ENCODE measurements at places on chromosomes 2 and 18. TPM values are rescaled to one million over a fixed set of nuclear protein-coding genes. Genes with fewer than 3 reads are reported as not detected.

DNA sequence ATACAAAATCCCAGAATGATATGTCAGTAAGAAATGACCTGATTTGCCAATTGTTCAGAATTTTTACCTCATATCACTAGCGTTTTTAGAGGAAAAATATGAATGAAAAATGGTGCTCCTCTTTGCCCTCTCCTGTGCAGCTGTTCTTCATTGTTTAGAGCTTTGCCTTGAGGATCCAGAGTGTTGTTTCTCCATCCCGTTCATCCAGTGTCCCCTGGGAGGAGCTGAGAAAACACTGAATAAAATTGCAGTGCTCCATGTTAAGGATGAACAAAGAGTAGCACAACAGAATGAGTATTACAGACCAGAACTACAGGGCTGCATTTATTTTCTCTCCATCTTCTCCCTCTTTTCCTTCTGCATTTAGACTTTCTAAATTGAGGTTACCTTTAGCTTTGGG is 133.1 kb downstream of the ADCYAP1 start:
- no peaks in the 10 kb centered on the region for H3K36me3 ChIP-seq
- no peak for DNase-seq
- no peak overlapping the region for H3K27ac ChIP-seq
- no peaks in the 10 kb centered on the region for H3K4me1 ChIP-seq
- no peak overlapping the region for H3K4me3 ChIP-seq

GRCh38 chr2:109460553-109461324 is 153.0 kb downstream of the SEPTIN10 start:
- H3K27ac ChIP-seq: no peak overlapping the region
- peak; percentile 11 for DNase-seq
- H3K4me3 ChIP-seq: no peak overlapping the region
- no peaks in the 10 kb centered on the region for H3K27me3 ChIP-seq

DNA sequence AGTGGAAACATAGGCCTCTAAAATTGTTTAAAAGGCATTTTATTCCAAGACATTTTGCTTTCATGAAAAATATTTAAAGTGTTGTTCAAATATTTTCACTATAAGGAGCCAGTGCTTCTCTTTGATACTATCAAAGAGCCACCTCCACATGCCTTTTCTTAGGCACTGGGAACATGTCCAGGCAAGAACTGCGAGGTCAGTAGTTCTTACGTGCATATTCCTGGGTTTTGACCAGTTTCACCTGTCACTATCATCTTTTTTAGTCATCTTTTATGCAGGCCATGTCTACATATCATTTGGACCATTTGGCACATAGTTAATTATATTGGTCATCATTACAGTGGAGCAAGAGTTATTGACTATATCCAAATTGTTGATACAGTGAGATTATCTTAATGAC is 195.3 kb downstream of the CCDC85A start:
- no peaks in the 10 kb centered on the region for H3K27me3 ChIP-seq
- no peaks in the 10 kb centered on the region for H3K4me1 ChIP-seq
- H3K36me3 ChIP-seq: no peaks in the 10 kb centered on the region
- H3K4me3 ChIP-seq: no peak overlapping the region

GRCh38 chr18:79570266-79571201 is 109.1 kb upstream of the CTDP1 start:
- no peak for DNase-seq
- H3K4me1 ChIP-seq: no peaks in the 10 kb centered on the region
- H3K4me3 ChIP-seq: no peak overlapping the region
- no peak overlapping the region for H3K27ac ChIP-seq
- no peaks in the 10 kb centered on the region for H3K27me3 ChIP-seq

DNA sequence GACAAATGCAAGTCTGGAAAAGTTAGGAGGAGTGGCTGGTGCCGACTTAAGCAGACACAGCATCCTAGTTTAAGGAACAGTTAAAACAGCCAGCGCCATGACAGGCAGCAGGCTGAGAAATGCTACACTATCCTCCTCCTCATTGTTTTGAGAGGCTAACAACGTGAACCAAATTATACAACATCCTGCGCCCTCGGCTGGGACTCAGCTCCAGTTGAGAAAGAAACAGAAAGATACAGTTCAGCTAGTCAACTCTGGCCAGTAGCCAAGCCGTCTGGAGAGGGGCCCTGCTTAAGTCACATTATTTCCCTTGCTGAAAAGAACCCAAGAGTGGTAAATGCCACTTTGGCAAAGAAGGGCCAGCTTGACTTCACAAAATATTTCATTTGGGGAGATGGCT is 90.2 kb downstream of the BCL11A start:
- no peak overlapping the region for H3K4me3 ChIP-seq
- no peaks in the 10 kb centered on the region for H3K36me3 ChIP-seq
- H3K27me3 ChIP-seq: no peaks in the 10 kb centered on the region
- no peak for DNase-seq

DNA sequence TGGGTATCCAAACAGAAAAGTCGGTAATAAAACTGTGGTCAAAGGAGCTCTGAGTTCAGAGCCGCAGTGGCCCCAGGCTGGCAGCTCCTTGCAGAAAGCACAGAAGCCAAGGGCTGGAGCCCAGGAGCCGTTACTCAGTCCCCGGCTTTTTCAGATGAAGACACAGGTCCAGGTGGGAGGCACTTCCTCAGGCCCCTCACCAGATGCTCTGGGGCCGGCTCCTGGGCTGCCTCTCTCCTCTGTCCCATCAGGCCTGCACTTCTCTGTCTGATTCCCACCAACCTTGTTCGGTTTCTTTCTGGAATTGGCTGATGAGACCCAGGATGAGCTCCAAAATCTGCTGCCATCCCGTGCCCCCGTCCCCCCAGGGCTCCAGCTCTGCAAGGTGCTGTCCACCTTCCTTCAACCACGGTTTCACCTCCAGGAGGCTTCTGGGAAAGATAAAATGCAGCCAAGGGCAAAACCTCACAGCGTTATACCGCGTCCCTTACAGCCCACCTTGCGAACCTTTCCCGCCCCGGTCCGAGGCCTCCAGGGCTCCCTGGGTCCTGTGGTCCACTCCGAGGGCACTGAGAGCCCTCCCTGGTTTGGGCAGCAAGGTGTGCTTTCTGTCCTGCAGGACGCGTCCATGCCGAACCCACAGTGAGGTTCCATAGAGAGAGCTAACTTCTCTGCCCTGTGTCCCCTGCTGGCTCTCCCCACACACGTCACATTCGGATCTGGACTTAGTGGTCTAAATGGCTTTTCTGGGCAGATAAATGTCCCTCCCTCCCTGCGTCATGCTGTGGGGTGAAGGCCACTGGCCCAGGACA is 102.9 kb downstream of the TPO start:
- H3K4me3 ChIP-seq: no peak overlapping the region
- no peaks in the 10 kb centered on the region for H3K36me3 ChIP-seq
- H3K27me3 ChIP-seq: no peaks in the 10 kb centered on the region
- no peaks in the 10 kb centered on the region for H3K4me1 ChIP-seq
- DNase-seq: peak; percentile 16

DNA sequence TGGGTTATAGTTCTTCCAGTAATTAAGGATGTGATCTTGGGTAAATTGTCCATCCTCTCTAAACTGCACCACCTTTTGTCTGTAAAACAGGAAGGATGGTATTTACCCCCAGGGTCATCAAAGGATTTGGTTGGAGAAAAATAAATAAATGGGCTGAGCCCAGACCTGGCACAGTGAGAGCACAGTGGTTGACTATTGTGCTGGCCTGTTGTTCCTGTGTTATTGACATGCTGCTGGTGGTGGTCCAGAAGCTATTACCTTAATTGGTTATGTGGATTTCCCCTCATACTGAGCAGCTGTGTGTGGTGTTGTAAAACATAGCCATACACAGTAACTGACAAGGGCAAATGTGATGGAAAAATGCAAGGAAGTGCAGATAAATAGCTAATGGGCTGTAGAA is 746 bp upstream of the IL37 start:
- no peaks in the 10 kb centered on the region for H3K36me3 ChIP-seq
- H3K27me3 ChIP-seq: no peaks in the 10 kb centered on the region
- H3K4me1 ChIP-seq: no peaks in the 10 kb centered on the region
- no peak overlapping the region for H3K27ac ChIP-seq

- H3K4me3 ChIP-seq: no peak overlapping the region
- H3K4me1 ChIP-seq: peaks cover 6% of the 10 kb centered on the region
- no peaks in the 10 kb centered on the region for H3K27me3 ChIP-seq
- H3K36me3 ChIP-seq: no peaks in the 10 kb centered on the region
- peak overlapping the region; percentile 29 for H3K27ac ChIP-seq
Measured at GRCh38 chr2:229856413-229856812, 65.4 kb downstream of the TRIP12 start.

DNA sequence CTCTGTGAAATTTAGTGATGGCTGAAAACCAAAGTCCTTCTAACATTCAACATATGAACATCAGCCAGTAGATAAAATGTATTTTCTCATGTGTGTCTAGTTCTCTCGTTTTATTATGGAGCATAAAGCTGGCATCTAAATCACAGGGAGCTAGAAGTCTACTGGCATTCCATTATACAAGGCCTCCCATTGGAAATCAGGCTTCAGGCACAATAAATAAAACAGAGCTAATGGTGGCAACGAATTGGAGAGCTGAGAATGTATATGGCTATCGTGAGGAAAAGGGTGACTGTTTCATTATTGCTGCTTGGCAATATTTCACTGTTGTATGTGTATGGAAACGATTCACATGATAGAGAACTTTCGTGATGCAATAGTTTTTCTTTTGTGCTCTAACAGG is 62.4 kb downstream of the SLC5A7 start:
- DNase-seq: no peak
- H3K27ac ChIP-seq: no peak overlapping the region
- H3K4me1 ChIP-seq: no peaks in the 10 kb centered on the region
- H3K27me3 ChIP-seq: no peaks in the 10 kb centered on the region

DNA sequence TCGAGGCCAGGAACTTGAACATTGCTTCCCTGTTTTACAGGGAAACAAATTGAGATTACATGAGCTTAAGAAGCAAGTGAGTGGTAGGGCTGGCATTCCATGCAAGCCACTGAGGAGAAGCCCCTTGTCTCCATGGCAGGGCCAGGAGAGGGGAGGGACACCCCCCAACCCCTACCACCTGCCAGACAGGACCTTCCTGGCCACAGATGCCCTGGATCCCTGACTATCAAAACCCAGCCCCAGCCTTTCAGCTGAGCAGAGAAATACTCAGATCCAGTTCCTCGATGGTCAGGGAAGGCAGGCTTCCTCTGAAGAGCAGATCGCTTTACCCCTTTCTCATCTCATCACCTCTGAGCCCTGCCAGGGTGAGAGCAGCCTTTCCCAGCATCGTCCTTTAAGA is 53.8 kb upstream of the ALPP start:
- H3K27ac ChIP-seq: no peak overlapping the region
- DNase-seq: peak; percentile 9
- no peak overlapping the region for H3K4me3 ChIP-seq
- H3K27me3 ChIP-seq: no peaks in the 10 kb centered on the region
- H3K36me3 ChIP-seq: no peaks in the 10 kb centered on the region
- peaks cover under 1% of the 10 kb centered on the region for H3K4me1 ChIP-seq

GRCh38 chr18:32380559-32380958 is 90.1 kb downstream of the GAREM1 start:
- H3K36me3 ChIP-seq: no peaks in the 10 kb centered on the region
- H3K27me3 ChIP-seq: no peaks in the 10 kb centered on the region
- H3K4me3 ChIP-seq: no peak overlapping the region
- H3K27ac ChIP-seq: no peak overlapping the region

DNA sequence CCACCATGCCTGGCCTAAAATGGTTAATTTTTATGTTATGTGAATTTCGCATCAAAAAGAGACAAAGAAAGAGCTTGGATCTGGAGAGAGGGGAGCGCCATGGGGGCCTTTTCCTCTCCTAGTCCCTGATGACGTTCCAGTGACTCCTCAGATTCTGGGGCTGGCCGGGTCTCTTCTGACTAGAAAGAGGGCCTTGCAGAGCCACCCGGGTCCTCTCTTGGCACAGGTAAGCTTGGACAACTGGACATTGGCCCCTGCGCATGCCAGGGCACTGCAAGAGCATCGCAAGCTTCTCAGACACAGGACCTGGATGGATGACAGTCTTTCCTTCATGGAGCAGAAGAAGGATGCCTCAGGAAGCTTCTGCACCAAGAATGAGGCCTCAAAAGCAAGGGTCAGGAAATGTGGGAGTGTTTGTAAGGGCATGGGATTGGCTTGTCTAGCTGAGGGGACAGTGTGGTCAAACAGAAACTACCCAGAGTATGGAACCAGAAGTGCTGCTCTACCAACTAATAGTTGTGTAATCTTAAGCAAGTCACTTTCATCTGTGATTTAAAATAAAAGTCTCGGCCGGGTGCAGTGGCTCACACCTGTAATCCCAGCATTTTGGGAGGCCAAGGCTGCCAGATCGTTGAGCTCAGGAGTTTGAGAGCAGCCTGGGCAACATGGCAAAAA is 35.2 kb downstream of the FOSL2 start:
- H3K4me3 ChIP-seq: no peak overlapping the region
- H3K27me3 ChIP-seq: no peaks in the 10 kb centered on the region
- DNase-seq: no peak
- H3K27ac ChIP-seq: no peak overlapping the region

GRCh38 chr18:47427072-47427471 is 175.6 kb upstream of the SKOR2 start:
- H3K36me3 ChIP-seq: no peaks in the 10 kb centered on the region
- H3K27ac ChIP-seq: no peak overlapping the region
- no peak for DNase-seq
- H3K4me3 ChIP-seq: no peak overlapping the region

- no peaks in the 10 kb centered on the region for H3K4me1 ChIP-seq
- no peaks in the 10 kb centered on the region for H3K27me3 ChIP-seq
- DNase-seq: no peak
- H3K27ac ChIP-seq: no peak overlapping the region
Measured at GRCh38 chr2:100619951-100620350, 57.2 kb downstream of the PDCL3 start.

- H3K36me3 ChIP-seq: no peaks in the 10 kb centered on the region
- no peak overlapping the region for H3K4me3 ChIP-seq
- no peaks in the 10 kb centered on the region for H3K27me3 ChIP-seq
- H3K4me1 ChIP-seq: no peaks in the 10 kb centered on the region
- DNase-seq: no peak
Measured at GRCh38 chr2:153373510-153374279, 104.9 kb downstream of the RPRM start.

- DNase-seq: peak; percentile 60
- no peak overlapping the region for H3K27ac ChIP-seq
- H3K4me3 ChIP-seq: no peak overlapping the region
- H3K27me3 ChIP-seq: no peaks in the 10 kb centered on the region
Measured at GRCh38 chr2:26770986-26771586, 7.0 kb downstream of the SLC35F6 start.

- DNase-seq: no peak
- H3K27ac ChIP-seq: no peak overlapping the region
- no peak overlapping the region for H3K4me3 ChIP-seq
- H3K36me3 ChIP-seq: no peaks in the 10 kb centered on the region
- H3K27me3 ChIP-seq: no peaks in the 10 kb centered on the region
Measured at GRCh38 chr2:175478096-175478768, 296.7 kb upstream of the ATP5MC3 start.

The TEX44 gene
- total RNA-seq: not detected

The PTGR3 gene
- 9.3 TPM for total RNA-seq

The MTCL1 gene
- 28.3 TPM for total RNA-seq

The HOXD3 gene
- total RNA-seq: 1.5 TPM

The FSHR gene
- total RNA-seq: 1.0 TPM

The CNTNAP5 gene
- total RNA-seq: 0.07 TPM

The ABHD1 gene
- 0.23 TPM for total RNA-seq

The ING5 gene
- 28.6 TPM for total RNA-seq

The FABP1 gene
- 44.5 TPM for total RNA-seq

The TFCP2L1 gene
- total RNA-seq: 17.8 TPM

The C2orf66 gene
- total RNA-seq: not detected

The AMER3 gene
- total RNA-seq: 0.79 TPM

The CYS1 gene
- 1.4 TPM for total RNA-seq

The NOSTRIN gene
- total RNA-seq: 9.6 TPM

The PMS1 gene
- total RNA-seq: 38.1 TPM

The STARD6 gene
- total RNA-seq: not detected
